CD4-positive, alpha-beta T cell treated with Interleukin-12 subunit alpha and Interleukin-12 subunit beta, for 1 hour (primary cell): ENCODE measurements at places on chromosomes 13 and 19.
A peak's percentile ranks its signal among the peaks of the same experiment; 100 is the strongest.

DNA sequence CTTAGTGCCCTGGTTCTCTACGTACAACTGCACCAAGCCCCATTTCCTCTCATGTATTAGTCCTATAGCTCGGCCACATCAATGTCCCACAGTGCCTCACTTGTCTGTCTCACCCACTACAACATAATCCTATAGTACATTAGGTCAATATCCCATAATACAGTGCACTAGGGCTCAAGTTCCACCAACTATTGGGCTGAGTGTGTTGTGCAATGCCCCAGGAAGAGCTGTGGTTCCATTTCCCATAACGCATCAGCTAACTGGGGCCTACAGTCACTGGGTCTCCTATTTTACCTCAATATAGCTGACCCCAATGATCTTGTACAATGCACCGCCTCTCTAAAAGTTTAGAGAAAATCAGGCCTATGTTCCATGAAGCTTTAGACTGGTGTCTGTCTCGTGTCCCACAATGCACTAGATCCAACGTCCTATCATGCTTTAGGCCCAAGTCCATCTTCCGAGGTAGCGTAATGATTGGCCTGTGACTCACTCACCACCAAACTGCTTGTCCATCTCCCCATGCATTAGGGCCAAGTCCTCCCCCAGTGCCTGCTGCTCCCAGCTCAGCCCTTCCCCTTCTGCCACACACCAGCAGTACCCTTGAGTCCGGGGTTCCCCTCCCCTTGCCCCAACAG is 21.8 kb downstream of the TSKS start:
- no peak for DNase-seq

- DNase-seq = no peak
These were observed 1589.1 kb upstream of the SPRY2 start for GRCh38 chr13:81929988-81930387.

GRCh38 chr19:41217741-41218140 is 1.3 kb upstream of the AXL start:
- DNase-seq = no peak

DNA sequence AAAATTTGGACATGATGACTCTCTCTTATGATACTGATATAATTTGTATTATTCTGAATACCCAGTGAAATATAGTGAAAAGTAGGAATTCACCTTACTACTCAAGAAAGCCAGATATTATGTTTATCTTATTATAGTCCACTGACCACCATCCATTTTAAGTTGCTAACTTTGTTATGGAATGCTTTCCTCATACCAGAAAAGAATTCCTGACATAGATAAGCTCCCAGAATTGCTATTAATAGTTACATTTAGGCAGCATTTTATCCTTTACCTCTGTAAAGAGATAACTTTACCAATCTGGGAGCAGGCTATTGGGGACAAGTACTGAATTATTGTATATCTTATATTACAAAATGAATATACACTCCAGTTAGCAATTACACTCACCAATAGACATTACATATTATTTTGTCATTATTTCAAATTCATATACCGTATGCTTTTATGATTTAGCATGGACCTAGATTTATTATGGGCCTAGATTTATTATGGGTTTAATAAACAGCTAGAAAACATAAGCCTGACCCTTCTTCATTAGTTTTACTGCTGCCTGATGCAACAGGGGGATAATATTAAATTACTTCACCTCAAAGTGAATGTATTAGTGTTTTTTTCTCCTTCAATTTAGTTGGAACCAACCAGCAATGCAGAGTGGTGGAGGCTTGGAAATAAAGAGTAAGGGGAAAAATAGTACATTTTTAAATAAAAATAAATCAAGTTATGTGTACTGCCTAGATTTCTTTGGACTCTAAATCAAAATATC is 1886.1 kb downstream of the PCDH9 start:
- DNase-seq = no peak

GRCh38 chr13:113736258-113736731 is 22.7 kb upstream of the TMEM255B start:
- no peak for DNase-seq

DNA sequence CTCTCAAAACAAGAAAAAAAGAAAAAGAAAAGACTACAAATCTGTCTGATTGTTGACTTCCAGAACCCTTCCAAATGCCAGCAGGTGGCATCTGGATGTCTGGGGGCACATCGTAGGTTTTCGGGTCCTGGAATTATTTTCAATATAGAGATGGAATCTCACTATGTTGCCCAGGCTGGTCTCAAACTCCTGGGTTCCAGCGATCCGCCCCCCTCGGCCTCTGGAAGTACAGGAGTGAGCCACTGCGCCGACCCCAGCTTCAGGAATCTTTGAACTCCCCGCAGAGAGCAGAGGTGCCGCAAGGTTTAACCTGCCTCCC is 567 bp upstream of the B3GNT3 start:
- DNase-seq = no peak

DNA sequence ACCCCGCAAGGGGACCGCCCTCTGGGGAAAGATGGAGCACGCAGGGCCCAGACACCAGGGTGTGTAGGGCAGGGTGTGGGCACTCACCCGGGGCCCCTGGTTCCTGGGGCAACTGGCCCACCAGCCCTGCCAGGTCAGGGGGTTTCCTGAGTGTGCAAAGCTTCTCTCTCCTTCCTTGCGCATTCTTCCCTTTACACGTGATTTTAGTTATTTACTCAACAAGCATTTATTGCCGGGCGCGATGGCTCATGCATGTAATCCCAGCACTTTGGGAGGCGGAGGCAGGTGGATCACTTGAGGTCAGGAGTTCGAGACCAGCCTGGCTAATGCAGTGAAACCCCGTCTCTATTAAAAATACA is 20.4 kb downstream of the PRR36 start:
- DNase-seq = no peak

DNA sequence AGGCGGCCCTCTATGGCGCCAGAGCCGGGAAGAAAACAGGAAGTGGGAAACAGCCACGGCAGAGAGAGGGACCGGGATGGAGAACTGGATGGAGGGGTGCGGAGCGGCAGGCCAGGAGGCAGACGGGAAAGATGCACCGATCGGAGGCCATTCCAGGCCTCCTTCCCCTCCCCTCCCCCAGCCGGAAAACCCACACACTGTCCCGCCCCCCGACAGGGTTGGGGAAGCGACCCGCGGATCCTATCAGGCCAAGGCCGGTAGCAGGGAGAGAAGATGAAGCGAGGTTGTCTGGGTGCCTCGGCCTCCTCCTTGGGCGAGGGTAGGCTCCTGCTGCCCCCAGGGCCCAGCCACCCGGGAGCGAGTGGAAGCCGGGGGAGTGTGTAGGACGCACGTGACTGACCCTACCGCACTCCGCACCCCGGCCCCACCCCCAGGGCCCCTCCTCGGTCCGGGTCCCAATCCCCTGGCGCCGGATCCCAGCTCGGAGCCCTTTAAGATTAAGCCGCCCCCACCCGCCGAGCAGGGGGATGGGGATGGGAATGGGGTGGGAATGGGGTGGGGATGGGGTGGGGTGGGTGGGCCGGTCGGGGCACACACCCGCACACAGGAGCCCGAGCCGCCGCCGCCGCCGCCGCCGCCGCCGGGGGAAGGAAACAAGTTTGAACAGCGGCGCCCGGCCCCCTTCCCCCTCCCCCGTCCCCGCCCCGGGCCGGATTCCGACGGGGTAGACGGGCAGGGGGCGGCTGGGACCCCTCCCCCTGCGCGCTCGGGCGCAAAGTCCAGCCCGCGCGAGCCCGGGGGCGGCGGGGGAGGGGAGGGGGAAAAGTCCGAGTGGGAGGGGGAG is 1.5 kb downstream of the ERF start:
- peak; percentile 62 for DNase-seq

- DNase-seq = peak; percentile 48
These were observed 1.3 kb upstream of the HNRNPL start for GRCh38 chr19:38850976-38851621.

GRCh38 chr19:14059093-14059480 is 2.8 kb downstream of the PALM3 start:
- peak; percentile 51 for DNase-seq

- DNase-seq = no peak
These were observed 1.4 kb downstream of the CERS4 start for GRCh38 chr19:8210421-8211101.

- no peak for DNase-seq
These were observed 452 bp upstream of the PSMD8 start for GRCh38 chr19:38373907-38374331.

GRCh38 chr13:19817510-19818158 is 34.9 kb upstream of the PSPC1 start:
- DNase-seq = no peak

GRCh38 chr13:113857531-113858195 is 6.2 kb downstream of the GAS6 start:
- DNase-seq = no peak

DNA sequence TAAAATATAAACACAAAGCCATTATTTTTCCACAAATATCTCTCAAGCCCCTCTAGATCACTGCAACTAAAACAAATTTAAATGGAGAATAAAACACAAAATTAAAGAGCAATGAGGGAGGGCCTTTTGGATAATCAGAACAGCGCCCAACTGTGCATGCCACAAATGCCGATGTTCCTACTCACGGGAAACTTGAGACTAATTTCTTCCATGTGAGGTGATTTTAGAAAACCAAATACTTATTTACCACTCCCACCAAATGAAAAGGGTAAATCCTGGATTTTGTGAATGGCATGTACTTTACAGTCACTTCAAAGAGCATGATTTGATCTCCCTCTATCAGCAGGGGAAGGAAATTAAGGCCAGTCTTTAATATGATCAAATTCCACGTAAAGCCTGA is 74.8 kb downstream of the SLC7A1 start:
- no peak for DNase-seq

GRCh38 chr19:16115301-16116039 is 3.8 kb downstream of the RAB8A start:
- DNase-seq = no peak

- DNase-seq = no peak
These were observed 1.4 kb downstream of the ING1 start for GRCh38 chr13:110714797-110715394.

DNA sequence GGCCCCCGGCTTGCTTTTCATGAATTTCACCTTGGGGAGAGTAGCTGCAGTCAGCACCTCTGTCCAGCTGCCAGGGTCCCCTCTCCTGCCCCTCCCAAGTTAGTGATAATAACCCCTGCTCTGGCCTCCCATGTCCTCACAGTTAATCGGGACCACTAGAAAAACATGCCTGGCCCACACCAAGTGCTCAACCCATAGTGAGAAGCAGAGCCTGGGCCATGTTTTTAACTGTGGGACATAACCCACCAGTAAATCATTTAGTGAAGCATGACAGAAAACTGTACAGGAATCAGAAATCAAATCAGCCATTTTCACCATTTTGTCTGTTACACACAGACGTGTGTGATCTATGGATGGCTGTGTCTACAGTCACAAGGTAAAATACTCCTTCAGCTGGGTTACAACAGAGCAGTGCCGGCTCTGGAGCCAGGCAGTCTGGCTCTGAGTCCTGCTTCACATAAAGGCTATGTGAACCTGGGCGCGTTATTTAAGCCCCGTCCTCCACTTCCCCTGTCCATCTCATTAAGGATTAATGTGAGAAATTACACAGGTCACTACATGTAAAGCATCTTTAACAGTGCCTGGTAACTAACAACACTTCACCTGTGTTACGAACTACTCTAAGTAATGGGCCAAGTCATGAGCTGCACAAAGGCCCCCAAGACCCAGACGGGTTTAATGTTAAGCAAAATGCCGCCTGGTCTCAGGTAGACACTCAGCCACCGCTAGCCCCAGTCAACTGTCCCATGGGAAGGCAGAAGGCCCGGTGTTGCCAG is 7.6 kb upstream of the ECH1 start:
- no peak for DNase-seq

- DNase-seq = peak; percentile 77
These were observed 2.3 kb downstream of the PRKD2 start for GRCh38 chr19:46714444-46715106.

GRCh38 chr19:1407528-1408299 is at the start of gene DAZAP1:
TSS of gene DAZAP1 (plus strand) at chr19:1407586. CDS start at chr19:1407774, 188 bp downstream.
- peak; percentile 38 for DNase-seq

GRCh38 chr13:45316338-45316737 is 24.6 kb downstream of the TPT1 start:
- no peak for DNase-seq
